ENCODE measurements at places on chromosomes 5 and 9.

GRCh38 chr5:57034201-57034916 is 82.4 kb upstream of the MIER3 start:
- no peak for DNase-seq

DNA sequence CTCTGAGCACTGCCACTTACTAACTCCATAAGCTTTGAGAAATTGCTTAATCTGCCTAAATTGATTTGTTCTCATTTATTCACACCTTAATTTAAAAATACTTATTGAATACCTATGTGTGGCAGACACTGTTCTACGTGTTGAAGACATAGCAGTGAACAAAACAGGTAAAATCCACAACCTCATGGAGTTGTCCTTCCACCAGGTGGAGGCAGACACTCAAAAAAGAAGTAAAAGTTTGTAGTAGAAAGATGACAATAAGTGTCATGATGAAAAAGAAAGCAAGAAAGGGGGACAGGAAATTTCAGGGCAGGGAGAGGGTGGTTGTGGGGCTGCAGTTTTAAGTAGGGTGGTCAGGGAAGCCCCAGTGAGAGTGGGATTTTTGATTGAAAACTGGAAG is 94.9 kb downstream of the SREK1 start:
- no peak for DNase-seq

DNA sequence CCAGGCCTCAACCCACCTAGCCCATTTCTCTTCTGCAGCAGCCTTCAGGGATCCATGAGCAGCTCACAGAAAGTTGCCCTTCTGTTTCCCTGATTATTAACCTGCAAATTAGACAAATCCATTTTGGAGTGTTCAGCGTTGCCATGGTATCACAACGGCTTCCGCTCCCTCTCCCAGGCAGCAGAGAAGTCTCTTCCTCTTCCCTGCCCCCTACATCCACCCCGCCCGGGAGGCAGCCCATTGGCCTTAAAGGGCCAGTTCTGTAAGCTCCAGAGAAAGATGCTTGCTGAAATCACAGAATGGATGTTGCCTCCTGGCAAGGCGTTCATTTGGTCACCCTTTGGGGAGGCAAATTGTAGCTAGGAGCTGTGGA is 47.7 kb upstream of the BOD1 start:
- DNase-seq: no peak

DNA sequence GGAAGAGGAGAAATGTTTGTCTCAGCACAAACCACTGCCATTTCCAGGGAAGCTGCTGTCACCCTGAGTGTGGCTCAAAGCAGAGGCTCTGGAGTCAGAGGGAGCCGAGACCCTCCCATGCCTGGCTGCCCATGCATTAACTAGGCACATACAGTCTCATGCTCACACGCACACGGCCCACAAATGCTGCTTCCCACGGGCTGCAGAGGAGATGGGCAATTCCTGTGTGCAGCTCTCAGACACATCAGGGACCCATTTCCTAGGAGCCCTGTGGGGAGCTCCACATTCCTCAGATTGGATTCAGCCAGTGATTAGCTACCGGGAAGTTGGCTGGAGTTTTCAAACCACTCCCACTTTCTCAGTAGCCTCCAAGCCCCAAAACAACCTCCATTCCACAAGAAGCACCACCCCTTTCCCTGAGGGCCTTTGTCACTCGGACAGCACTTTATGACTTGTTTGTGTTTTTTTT is 9.1 kb upstream of the PTGES start:
- no peak for DNase-seq

- peak; percentile 64 for DNase-seq
Measured at GRCh38 chr9:33924978-33925797, 108.2 kb downstream of the UBE2R2 start.

DNA sequence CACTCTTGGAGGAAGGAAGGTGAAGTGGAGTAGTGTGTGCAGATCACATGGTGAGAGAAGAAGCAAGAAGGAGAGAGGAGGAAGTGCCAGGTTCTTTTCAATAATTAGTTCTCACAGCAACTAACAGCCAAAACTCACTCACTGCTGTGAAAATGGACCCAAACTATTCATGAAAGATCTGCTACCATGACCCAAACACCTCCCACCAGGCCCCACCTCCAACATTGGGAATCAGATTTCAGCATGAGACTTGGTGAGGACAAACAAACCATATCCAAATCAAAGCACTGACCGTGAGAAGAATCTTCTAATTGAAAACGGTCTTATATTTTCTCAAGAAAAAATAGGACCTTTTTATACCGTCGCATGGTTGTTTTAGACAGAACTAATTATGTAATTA is 468.7 kb upstream of the TYRP1 start:
- no peak for DNase-seq

GRCh38 chr5:146667633-146668272 is 151.8 kb upstream of the GPR151 start:
- DNase-seq: no peak

DNA sequence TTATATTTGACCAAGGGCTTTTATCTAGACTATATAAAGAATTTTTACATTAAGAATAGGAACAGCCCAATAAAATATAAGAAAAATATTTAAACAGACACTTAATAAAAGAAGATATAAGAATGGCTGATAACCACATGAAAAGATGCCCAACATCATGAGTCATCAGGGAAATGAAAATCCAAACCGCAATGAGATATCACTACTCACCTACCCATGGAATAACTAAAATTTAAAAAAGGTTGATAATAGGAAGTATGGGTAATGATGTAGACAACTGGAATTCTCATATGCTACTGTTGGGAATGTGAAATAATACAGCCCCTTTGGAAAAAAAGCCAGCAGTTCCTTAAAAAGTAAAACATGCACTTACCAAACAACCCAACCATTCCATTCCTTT is 206.9 kb upstream of the PCSK5 start:
- DNase-seq: no peak

DNA sequence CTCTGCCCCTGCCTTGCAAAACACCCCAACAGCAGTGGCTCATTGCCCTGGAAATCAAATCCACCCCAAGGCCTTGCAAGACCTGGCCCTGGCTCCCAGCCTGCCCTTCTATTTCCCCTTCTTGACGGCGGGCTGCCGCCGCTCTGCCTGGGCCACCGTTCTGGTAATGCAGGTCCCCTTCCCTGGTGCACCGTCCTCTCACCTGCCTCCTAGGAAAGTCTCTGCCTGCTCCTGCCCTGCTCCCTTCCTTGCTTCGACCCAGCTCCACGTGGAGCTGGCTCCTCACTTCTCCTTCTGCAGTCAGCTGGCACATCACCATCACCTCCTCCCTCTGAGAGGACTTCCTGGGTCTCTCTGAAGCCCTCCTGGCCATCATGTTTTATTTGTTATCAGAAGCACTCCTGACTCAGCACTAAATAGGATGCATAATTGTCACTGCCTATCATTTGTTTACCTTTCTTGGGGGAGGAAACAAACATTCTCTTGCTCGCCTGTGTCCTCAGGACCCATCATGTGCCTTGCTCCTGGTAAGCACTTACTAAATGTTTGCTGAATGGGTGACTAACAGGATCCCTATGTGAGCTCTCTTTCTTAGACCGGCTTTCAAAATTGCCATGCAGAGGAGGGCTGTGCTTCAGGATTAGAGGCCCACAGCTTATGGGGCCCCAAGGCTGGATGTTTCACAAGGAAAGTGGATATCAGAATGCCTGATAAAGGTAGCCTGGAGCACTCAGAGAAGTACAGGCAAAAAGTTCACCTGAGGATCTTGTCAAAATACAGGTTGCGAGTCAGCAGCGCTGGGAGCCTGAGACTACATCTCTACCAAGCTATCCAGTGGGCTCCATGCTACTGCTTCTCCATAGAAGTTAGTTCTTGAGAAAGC is 19.6 kb upstream of the C5orf47 start:
- no peak for DNase-seq

DNA sequence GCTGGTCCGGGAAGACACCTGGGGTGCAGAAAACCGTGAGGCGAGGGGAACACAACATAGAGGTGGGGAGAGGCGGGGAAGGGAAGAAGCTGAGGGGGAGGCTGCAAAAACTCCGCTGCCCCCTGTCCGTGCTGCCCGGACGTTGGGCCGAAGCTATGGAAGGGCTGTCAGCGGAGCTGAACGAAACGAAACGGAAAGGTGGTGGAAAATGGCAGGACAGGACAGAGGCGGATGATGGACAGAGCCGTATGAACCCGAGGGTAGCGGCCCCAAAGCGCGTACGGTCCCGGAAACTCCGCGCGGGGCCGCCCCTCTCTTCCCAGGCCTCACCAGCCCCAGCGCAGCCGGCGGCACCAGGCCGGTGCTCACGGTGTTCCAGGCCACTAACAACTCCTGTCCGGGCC is 272 bp downstream of the ANAPC2 start:
- DNase-seq: no peak

DNA sequence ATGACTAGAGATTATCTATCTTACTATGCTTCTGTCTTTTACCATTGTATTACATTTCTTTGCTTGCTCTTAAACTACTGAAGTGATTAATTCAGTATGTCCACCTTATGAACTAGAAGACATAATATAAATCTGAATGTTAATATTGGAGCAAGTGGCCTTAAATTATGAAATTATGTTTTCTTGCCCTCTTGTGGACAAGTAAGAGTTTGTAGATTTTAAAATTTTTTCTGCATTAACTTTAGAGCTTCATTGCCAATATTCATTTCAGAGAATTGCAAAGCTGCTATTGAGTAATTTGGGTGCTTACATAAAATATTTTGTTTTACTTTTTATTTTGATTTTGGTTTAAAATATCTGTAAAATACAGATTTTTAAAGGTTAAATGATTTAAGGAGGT is 55.3 kb downstream of the RANBP17 start:
- DNase-seq: no peak

GRCh38 chr9:115385383-115386122 is 267.6 kb upstream of the TNC start:
- DNase-seq: no peak

DNA sequence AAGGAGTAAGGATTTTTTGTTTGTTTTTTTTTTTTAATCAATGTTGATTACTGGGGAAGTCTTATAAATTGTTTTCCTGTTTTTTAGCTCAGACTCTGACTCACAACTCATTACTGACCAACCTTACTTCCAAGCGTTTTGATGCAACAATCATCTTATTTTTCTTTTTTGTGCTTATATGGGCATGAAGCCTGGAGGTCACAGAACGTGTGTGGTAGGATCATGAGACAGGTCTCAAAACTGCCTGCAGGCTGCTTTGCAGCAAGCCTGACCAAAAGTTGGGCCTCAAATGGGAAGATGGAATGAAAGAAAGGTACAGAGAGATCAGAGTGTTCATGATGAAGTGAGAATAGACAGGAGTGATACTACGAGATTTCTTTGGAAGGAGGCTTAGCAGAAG is 38.5 kb downstream of the SNCAIP start:
- no peak for DNase-seq

GRCh38 chr5:114952876-114953275 is 216.8 kb downstream of the TRIM36 start:
- no peak for DNase-seq

GRCh38 chr9:38278457-38278856 is 114.0 kb upstream of the ALDH1B1 start:
- no peak for DNase-seq

GRCh38 chr5:176389135-176390123 is 878 bp downstream of the HIGD2A start:
- DNase-seq: no peak

DNA sequence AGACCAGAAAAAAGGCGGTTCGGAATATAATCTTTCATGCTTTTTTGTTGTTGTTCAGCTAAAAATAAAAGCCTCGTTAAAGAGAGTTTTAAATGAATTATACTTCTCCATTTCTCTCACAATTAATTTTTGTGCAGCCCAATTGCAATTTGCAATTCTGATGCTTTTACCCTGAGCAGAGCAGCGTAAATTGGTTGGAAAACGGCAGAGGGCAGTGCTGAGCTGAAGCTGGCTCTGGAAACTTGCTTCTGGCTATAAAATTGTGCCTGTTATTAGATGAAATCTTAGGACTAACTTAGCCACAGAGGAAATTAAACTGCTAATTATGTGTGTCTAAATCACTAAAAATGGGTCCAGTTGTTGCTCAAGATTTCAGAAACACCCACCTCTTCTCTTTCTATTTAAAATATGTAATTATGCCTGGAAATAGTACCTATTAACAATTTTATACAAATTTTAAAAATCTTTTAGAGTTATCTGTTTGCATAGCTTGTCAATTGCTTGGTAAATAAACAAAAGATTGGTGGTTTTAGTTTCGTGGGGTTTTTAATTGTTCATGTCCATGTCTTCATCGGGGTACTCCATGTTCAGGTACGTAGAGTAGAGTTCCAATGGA is 441.8 kb upstream of the TLE4 start:
- peak; percentile 7 for DNase-seq

- DNase-seq: no peak
Measured at GRCh38 chr9:14941501-14942405, 31.5 kb upstream of the FREM1 start.

GRCh38 chr9:72203205-72203803 is 54.1 kb downstream of the GDA start:
- DNase-seq: peak; percentile 14

DNA sequence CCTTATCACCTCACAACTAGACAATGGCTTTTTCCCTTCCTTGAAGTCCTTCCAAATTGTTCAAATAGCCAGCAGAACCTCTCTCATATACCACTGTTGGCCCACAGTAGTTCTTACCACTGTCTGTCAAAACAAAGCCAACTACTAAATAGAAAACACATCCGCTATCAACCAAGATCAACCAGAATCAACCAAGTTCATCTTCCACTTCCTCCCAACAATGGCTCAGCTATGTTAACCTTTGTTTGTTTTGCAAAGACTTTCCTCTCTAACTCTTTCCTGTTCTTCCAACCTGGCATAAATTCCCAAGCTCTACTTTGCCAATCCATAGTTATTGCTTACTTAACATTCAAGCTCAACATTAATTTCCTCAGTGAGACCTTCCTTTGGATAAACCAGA is 15.2 kb downstream of the ELL2 start:
- DNase-seq: no peak

DNA sequence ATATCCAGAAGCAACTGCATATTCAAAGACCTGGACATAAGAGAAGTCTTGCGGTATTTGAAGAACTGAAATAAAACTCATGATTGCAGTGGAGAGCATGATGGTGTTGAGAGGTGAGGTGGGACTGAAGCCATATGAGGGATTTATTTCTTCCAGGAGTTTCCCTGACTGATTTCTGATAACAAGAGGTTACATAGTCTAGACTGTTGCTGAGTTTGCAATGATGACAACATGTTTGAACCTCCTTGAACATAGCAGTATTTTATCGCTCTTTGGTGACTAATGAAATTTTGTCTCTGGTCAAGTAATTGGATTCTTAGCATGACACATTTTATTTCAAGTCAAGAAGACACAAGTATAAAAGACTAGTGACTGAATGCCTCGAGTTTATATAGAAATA is 61.8 kb downstream of the ACTBL2 start:
- DNase-seq: no peak

- DNase-seq: peak; percentile 50
Measured at GRCh38 chr9:35650341-35651158, at the start of gene SIT1. Gene SIT1 (minus strand): TSS chr9:35650931. CDS start chr9:35650853, 78 bp downstream.

DNA sequence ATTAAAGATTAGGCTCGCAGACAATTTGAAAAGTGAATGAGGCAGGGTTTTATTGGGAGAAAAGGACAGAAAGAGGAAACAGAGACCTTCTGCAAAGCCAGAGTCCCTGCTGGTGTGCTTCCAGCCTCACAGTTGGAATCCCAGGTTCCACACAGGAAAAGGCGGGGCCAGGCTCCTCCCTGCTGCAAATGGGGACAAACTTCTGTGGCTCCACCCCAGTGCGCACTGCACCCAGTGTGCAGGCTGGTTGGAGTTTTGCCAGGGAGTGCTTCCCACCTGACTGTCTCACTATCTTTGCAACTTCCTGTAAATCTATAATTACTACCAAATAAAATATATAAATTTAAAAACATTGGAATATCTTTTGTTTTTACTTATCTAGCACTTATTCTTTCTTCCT is 386.0 kb upstream of the GRIN3A start:
- DNase-seq: no peak

- no peak for DNase-seq
Measured at GRCh38 chr9:135907006-135907430, 328 bp downstream of the CAMSAP1 start.

GRCh38 chr9:7387840-7388239 is 411.7 kb downstream of the DMAC1 start:
- no peak for DNase-seq
